ENCODE measurements at places on chromosomes 5 and 9.

DNA sequence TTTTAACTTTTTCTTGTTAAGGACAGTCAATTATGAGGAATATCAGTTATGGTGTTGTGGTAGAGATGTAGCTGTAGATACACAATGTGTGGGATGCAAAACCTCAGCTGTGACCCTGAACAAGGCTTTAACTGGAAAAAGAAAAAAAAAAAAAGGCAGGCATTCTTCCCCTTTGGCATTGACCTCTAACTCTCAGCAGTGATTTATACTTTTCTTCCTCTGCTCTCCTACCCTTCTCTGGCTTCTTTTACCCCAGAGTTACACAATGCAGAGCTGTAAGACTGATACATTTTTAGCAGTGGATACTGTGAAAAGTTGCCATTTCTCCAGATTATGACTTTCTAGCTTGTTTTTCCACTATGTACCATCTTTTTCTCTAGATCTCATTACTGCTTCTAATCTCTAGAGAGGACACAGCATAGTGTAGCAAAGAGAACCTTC, 2.0 kb downstream of the CTNNAL1 start:
- no peak for DNase-seq

DNA sequence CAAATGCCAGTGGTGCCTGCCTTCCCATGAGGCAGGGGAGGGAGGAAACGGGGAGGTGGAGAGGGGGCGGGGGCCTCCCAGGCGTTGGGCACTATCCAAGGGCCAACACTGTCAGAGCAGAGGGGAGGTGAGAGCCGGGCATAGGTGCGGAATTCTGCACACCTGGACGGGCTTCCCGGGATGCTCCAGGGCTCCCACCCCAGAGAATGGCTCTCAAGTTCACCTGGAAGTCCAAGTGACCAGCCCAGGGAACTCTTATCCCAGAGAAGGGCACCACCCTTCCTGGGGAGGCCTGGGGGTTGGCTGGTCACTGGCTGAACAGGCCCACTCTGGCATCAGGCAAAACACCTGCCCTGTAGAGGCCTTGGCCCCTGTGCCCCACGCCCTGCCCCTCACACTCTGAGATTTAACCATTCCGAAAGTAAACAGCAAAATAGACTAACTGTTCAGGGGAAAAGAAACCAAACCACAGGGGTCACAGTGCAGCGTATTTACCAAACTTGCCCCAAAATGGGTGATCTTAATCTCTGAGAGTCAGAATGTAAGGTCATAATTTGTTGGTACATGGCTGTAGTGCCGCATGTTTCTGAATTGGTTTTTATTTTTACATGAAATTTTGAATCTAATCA, 2.7 kb downstream of the CSF2 start:
- DNase-seq, result no peak

DNA sequence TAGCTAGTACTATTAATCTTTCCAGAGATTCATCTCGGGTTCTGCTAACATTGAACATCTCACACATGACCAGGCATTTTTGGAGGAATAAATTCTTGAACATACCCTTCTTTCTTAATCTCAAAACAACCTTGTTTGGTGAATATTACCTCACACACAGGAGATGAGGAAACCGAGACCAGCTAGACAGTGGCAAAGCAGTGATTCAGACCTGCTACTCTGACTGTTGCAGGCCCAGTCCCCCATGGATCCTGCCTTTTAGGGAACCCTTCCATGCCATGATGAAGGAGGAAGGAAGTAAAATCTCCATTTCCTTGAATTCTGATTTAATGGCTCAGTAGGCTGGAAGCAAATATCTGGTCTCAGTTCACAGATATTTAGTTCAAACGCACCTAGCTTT, 2.6 kb downstream of the PCSK5 start:
- DNase-seq, result no peak

GRCh38 chr5:146561711-146562110, 45.7 kb upstream of the GPR151 start:
- DNase-seq, result no peak

GRCh38 chr5:28483327-28484025, 1445.1 kb upstream of the CDH9 start:
- no peak for DNase-seq

GRCh38 chr5:95957561-95958203, 4.0 kb downstream of the ELL2 start:
- DNase-seq, result no peak

DNA sequence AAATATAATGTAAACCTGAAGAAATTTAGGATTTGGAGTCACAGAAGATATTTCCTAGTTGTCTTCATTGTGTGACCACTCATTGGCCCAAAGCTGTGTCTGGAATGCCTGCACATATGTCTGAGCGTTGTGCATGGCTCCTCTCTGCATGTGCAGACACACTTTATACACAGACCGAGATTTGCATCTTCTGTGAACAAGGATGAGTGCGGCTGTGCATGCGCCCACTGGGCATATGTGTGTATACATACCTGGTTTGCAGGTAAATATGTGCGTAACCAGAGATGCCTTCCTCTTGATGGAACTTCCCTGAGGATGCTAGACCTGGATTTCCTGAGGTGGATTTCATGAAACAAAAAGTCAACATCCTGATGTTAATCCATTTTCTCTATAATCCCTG, 19.1 kb downstream of the PHF2 start:
- DNase-seq, result no peak

DNA sequence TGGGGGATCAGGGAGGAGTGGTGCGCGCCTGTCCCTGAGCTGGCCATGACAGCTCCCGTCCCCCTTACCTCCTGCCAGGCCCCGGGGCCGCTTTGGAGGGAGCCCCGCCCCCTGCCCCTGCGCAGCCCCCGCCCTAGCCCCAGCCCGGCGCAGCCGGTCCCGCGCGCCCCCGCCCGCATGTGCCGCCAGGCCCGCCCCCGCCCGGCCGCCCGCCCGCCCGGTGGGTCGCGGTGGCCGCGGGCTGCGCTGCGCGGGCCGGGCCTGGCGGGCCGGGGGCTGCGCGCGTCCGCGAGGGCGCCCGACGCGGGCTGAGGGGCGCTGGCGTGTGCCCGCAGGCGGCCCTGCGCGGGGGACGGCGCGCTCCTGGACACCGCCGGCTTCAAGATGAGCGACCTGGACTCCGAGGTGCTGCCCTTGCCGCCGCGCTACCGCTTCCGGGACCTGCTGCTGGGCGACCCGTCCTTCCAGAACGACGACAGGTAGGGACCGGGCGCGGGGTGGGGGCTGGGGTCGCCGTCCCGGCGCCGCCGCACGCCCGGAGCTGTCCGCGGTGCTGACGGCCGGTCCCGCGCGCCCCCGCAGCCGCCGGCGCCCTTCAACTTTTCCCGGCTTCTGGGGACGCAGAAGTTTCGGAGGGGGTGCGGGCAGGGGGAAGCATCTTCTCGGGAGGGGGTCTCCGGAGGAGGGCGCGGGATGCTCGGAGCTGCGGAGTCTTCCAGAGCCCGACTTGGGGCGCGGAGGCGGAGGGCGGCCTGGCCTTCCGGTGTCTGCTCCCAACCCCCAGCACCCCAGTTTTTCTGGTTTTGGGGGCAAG, 12.5 kb downstream of the KCNT1 start:
- DNase-seq, result no peak

DNA sequence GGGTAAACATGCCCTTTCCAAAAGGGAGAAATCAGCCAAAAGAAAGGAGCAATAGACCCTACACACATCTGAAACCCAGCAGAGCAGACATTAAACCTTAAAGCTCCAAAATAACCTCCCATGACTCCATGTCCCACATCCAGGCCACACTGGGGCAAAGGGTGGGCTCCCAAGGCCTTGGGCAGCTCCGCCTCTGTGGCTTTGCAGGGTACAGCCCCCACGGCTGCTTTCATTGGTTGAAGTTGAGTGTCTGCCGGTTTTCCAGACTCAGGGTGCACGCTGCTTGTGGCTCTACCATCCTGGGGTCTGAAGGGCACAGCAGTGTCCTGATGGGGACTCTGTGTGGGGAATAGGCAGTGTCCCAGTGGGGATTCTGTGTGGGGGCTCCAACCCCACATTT, 146.5 kb downstream of the ZDHHC21 start:
- no peak for DNase-seq

- DNase-seq, result peak; percentile 58
These were observed 7.2 kb upstream of the KLHL3 start for GRCh38 chr5:137743031-137743640.

DNA sequence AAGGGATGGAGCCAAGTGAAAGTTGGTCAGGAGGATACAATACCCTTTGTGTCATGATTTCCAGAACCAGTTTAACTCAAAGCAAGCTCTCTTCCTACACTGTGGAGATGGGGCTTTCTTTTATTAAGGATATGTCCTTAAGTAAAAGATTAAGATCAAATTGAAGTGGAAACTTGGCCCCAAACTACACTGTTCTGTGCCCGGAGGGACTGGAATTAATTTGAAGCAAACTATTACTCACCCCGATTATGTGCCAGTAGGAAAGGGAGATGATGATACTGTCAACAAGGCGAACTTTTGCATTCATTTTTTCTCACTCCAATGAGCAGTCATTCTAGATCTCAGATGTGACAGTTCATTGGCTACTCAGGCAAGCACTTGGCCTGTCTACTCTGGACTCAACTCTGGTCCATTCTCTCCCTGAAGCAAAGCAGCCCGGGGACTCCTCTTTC, 186.7 kb downstream of the NTRK2 start:
- no peak for DNase-seq

DNA sequence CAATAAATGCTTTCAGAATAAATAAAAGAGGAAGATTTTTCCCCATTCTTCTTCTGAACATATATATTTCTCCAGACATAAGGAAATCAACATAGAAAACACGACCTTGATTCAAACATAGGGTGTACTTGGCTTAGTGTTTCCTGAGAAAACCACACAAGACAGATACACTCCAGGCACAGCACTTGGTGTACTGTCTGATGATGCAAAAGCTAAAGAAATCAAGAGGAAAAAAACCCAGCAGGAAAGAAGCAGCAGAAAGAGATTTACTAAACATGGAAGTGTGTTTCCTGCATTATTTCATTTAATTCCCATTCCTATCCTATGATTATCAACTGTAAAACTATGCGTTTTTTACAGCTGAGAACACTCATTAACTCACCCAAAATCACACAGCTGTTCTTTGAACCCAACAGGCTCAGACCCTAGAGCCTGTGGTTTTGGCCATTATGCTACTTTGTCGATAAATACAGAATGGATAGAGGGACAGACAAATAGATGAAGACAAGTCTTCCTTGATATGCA, 46.1 kb downstream of the NIPAL4 start:
- no peak for DNase-seq

DNA sequence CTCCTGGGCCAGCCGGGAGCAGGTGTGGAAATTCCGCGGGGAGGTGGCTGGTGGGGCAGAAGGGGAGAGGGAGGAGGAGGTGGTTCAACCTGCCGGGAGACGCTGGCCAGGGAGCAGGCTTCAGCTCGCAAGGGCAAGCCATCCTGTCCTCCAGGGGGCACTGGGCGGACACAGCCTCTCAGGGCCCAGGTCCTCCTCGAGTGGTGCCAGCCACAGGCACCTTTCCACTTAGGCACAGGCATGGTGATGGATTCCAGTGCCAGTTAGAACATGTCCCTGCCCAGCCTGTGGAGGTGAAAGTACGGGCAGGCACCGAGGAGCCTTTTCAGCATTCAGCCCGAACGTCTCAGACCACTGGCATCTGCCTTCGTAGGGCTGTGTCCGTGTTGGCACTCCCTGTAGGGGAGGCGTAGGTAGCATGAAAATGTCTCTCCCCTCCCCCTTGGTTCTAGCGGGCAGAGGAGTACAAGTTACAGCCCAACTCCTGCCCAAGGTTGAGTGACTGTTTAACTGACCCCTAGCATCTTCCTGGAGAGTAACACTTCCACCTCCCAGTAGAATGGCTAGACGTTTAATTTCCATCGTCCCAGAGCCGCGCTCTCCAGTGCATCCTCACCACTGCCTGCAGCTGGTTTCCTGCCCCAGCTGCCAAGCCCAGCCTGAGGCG, 48.9 kb downstream of the DAB2IP start:
- DNase-seq, result no peak

DNA sequence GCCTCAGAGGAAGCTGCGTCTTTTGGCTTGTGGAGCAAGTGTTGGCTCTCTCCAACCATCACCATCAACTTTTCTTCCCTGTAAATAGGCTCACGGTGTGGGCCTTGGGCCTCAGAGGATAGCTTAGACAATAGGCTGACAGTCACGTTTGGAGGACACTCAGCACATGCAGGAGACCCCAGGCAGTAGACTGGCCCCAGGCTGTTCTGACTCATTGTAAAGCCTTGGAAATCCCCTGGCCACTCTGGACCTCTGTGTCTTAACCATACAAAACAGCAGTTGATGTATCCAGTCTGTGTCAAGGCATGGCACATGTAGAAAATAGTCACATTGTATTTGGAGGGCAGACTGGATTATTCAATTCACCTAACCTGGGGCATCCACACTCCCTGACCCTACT, 18.6 kb downstream of the CD74 start:
- DNase-seq, result no peak

DNA sequence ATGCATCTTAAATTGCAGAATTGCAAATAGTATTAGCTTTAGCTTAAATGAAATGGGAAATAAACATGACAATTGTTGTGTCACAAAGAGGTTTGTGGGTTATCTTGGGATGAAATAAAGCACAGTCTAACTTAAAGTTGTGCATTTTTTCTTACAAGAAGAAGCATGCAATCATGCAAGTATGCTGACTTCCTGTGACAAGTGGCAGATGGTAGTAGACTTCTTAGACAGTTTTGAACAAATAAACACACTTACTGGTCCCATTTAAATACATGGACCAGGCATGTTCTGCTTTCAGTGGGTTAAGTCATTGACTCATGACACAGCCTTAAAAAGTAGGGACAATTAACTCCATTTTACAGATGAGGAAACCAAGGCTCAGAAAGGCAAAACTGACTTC, 15.9 kb upstream of the C5orf63 start:
- DNase-seq, result no peak

DNA sequence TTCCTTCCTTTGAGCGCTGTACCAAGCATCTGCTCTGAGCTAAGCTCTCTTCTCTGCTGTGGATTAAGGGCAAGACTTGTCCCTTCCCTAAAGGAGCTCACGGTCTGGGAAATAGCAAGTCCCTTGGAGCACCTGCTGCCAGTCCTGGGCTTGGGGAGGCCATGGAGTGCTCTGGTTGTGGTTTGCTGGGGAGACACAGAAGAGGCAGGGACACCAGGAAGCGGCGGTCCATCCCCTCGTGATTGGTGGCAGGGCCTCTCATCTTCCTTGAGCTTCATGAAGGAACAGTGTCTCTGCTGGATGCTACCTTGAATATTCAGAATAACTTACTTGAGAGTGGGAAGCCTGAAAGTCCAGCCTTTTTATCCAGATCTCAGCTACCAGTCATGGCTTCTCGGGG, 35.3 kb downstream of the COL5A1 start:
- no peak for DNase-seq

DNA sequence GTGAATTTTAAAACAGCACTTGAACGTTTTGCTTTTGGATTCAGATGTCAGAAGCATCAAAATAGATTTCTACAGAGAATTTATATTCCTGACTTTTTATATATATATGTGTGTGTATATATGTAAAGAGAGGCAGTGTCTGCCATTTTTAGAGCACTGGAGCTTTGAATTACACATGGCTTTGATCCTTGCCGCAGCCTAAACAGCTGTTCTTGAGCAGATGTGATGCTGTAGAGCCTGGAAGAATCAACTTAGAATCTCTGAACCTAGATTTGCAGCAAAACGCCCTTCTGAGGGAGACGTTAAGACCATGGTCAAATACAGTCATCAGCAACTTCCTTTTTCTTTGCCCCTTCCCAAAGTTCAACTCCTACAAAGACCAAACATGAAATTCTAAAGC, 21.7 kb upstream of the C5orf47 start:
- no peak for DNase-seq
